NCI-H2107 (cell line): ENCODE measurements at places on chromosomes 6 and 20.

- no peak for DNase-seq
These were observed 29.3 kb downstream of the FOXF2 start for GRCh38 chr6:1418471-1419191.

DNA sequence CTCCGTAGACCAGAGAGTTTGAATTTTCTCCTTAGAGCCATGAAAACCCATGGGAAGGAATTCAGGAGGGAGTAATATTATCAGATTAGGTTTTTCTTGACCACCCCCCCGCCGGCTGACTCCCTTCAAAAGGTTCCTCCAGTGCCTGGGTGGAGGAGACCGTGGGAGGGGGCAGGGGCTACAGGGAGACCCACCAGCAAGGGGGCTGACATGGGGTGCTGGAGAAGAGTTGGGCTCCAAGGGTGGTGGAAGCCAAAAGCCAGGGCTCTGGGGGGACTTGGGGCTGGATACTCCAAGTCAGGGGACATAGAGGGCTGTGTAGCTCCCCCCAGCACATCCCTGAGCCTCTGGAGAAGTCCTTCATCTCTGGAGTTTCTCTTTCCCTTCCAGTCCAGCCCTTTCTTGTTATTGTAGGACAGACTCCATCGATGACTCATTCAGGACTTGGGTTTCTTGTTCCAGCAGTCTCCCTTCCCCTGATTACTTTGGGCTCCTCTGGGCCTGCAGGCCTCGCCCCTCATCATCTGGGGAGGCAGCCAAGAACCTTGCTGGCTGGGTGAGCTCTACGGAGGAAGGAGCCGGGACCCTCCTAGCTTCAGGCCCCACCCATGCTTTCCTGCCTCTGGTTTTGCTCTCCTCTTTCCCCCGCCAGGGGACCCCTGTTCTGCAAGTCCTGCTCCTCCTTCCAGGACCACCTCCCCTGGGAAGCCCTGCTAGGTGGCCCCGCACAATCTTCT is 10.5 kb upstream of the KIAA1755 start:
- DNase-seq = no peak

DNA sequence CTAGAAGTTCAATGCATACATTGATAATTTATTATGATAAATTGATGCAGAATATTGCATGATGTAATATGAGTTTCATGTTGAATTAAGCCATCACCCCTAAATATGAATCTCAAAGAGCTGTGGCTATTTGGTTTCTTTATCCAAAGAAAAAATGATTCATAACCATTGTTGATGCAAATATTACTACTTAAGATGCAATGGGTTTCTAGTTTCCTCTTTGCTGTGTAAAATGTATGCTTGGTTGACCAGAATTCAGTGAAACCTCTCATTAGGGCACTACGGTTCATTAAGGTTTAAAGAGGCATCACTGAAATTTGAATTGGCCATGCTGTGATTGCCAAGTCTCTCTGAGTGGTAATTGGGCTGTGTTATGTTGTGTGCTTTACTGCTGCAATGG is 492.5 kb upstream of the FLRT3 start:
- DNase-seq = no peak

DNA sequence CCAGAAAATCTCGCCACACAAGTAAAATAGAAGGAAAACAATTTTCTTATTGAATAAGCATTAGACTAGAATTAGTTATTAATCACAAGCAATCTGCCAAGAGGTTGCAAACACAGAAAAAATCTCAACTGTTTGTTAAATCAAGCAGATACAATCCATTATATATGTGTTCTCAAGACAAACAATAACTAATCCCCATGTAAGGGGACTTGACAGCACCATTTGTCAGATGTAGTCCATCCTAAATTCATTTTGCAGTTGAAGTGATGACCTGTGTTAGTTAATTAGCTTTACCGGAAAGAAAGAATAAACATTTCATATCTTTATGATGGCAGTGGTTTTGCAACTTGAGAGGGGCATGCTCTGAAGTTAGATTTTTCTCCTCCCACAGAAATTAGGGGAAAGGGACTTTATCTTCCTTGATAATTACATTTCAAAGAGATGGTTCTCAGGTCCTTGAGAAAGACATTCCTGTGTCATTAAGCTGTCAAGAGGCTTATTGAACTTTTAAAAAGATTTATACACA is 1588.0 kb downstream of the GRIK2 start:
- no peak for DNase-seq

DNA sequence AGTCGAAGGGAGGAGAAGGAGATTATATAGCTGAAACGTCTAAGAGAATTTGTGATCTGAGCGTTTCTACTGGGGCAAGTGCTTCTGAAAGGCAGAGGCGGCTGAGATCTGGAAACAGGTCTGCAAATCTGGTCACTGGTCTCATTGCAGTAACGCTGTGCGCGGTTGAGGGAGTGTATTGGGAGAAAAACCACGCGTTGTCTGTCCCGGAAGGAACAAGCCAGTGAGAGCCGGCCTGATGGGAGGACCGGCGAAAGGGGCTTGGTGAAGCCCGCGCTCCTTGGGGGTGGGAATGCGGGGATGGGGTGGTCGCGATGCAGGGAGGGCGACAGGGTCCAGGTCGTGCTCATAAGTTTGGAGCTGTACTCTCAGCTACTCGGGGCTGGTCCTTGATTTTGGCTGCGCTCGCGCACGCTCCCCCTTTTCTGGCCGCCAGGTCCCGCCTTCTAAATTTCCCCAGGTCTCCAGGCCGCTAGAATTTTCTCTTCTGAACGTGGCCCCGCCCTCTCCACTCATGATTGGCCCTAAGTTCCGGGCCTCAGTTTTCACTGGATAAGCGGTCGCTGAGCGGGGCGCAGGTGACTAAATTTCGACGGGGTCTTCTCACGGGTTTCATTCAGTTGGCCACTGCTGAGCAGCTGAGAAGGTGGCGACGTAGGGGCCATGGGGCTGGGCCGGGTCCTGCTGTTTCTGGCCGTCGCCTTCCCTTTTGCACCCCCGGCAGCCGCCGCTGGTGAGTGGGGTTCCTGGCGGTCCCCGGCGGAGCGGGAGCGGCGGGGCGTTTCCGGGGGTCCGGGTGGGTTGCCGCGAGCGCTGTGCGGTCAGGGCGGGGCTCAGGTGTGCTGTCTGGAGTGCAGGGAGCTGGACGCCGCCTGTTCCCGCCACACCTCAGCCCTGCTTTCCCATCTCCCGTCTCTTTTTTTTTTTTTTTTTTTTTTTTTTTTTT is at the start of gene MICB:
TSS of gene MICB (plus strand) at position 615 of the 946 bp plus-strand sequence. CDS start at position 664, 49 bp downstream.
- DNase-seq = no peak

- no peak for DNase-seq
These were observed 2.6 kb downstream of the MCUR1 start for GRCh38 chr6:13811627-13812358.

DNA sequence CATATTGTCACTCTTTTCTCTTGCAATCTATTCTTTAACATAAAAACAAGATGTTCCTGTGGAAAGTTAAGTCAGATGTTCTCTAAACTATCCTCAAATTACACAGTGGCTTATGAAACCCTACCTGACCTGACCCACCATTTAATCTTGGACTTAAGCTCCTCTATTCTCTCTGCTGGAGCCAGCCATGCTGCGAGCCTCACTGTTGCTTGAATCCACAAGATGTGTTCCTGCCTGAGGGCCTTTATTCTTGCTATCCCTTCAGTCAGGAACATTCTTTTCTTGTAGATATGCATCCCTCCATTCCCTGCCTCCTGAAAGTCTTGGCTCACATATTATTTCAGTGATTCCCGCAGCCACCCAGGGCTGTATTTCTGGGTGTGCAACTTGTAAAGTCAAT is 283.2 kb downstream of the EPHA7 start:
- DNase-seq = no peak

GRCh38 chr6:112744827-112745226 is 397.7 kb downstream of the RFPL4B start:
- no peak for DNase-seq

- DNase-seq = no peak
These were observed 41.6 kb downstream of the ANKEF1 start for GRCh38 chr20:10076126-10077080.

GRCh38 chr6:154868143-154868594 is 126.9 kb upstream of the TIAM2 start:
- peak; percentile 38 for DNase-seq

GRCh38 chr6:95127261-95127660 is 450.1 kb upstream of the MANEA start:
- peak; percentile 31 for DNase-seq

- DNase-seq = no peak
These were observed 48.7 kb upstream of the SRSF6 start for GRCh38 chr20:43408848-43409576.

DNA sequence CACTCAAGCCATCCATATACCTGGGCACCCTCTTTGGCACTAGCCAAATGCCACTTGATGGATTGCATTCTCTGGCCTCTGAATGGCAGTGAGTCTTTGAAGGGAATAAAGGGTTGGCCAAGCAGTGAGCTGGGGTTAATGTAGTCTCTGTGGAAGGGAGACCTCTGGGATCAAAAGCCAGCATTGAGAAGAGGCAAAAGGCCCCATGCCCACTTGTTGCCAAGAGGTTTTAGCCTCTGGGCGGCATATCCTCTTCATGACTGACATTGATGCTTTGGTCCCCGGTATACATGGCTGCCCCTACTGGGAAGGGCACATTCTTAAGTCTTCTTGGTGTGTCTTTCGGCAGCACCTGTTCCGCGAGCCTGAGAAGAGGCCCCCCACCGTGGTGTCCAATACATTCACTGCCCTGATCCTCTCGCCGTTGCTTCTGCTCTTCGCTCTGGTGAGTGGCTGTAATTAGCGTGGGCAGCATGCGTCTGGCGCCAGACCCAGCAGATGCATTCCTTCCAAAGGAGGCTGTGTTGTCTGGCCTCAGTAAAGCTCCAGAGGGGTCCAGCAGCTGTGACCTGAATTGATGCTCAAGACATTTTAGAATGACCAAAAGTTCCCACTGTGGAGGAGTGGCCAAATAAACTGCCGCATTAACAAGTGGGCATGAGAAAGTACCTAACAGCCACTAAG is 29.5 kb downstream of the GHRH start:
- no peak for DNase-seq

DNA sequence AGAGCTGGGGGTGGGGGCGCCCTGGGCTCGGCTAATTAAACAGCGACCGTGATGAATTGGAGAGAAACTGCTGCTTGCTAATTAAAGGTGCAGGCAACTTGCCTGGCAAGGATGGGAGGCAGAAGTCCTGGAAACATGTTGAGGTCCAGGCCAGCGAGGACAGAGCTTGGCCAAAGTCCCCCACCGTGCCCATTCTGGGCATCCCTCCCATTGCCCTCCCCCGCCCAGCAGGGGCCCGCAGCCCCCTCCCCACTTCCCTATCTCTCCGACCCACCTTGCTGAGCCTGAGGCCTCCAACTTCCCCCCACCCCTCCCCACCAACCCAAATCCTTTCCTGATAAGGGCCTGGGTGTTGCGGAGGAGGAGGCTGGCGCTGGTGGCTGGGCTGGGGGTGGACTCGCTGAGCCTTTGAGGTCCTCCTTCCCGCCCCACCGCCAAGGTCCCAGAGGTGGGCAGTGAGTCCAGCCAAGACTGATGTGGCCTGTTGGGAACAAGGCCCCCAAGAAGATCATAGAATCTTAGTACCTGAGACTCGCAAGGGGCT is 23.3 kb downstream of the C20orf203 start:
- no peak for DNase-seq

- DNase-seq = no peak
These were observed 169.1 kb upstream of the CDYL start for GRCh38 chr6:4606821-4607704.

GRCh38 chr6:110488606-110489190 is 12.3 kb upstream of the SLC22A16 start:
- DNase-seq = no peak
